ENCODE measurements at places on chromosomes 6 and 20.

DNA sequence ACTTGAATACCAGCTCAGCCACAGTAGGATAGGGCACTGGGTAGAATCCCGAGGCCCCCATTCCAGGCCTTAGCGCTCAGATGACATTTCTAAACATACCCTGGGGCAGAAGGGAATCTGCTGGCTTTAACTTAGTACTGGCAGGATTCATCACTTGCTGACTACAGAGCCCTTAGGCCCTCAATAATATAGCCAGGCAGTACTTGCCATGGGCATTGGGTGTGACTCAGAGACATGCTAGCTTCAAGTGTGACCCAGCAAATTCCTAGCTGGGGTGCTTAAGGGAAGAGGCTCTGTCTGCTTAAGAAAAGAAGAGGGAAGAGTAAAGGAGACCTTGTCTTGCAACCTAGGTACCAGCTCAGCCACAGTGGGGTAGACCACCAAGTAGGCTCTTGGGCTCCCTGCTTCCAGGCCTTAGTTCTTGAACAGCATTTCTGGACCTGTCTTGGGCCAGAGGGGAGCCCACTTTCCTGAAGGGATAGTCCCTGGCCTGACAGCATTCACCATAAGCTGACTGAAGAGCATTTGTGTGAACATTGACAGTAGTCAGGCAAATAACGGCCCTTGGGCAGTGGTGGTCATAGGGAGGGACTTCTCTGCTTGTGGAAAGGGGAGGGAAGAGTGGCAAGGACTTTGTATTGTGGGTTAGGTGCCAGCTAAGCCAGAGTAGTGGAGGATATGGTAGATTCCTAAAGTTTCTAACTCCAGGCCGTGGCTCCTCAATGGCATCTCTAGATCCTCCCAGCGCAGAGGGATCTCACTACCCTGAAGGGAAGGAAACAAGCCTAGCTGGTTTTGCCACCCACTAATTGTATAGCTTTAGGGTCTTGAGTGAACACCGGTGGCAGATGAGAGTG is 48.5 kb upstream of the HACE1 start:
- no peak for DNase-seq

- DNase-seq, result no peak
Observed at GRCh38 chr6:137820952-137821351, 46.1 kb upstream of the TNFAIP3 start.

DNA sequence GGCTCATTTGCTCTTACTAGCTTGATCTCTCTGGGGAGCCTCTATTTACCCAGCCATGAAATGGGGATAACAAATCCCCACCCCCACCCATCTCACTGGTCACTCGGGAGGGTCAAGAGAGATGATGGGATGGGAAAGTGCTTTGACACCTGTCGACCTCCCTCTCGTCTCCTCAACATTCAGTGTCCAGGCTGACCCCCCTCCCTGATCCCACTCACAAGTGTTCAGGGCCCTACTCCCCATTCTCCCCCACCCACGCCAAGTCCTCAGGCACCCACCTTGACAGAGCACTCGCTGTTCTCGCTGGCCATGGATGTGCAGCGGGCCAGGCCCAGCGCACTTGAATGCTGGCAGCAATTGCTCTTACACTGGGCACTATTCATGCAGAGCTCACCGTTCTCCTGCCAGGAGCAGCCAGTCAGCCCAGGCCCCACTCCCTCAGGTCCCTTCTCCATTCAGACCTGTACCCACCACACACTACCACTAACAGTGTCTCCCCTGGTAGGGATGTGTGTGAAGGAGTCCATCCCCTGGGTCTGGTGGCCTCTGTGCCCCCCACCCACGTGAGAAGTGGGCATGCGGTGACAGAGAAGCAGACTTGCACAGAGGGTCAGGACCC is 1.6 kb downstream of the CLPS start:
- no peak for DNase-seq

GRCh38 chr6:145214570-145214969 is 520.8 kb downstream of the EPM2A start:
- peak; percentile 39 for DNase-seq

GRCh38 chr20:5991623-5992441 is 41.4 kb downstream of the MCM8 start:
- no peak for DNase-seq

- DNase-seq, result no peak
Observed at GRCh38 chr6:20571261-20571660, 37.0 kb downstream of the CDKAL1 start.

GRCh38 chr20:63961664-63962425 is 5.6 kb upstream of the UCKL1 start:
- DNase-seq, result no peak

GRCh38 chr20:57573242-57573641 is 12.3 kb downstream of the PCK1 start:
- peak; percentile 22 for DNase-seq

DNA sequence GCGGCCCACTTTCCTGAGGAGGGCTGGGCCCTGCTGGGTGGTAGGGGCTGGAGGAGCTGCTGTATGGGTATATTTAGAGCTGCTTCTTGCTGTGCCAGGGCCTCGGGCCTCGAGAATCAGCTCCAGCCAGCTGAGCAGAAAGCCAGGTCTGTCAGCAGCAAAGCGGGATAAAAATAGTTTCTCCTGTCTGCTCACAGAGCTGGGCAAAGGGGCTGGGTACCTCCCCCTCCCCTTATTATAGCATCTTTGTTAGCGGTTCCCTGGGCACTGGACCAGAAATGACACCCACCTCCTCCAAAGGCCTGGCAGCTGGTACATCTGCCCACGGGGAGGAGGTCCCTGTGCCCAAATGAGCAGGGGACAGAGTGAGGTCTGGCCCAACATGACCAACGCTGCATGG is 6.0 kb downstream of the SCRT2 start:
- no peak for DNase-seq

- DNase-seq, result no peak
Observed at GRCh38 chr6:43054206-43054943, 724 bp upstream of the CUL7 start.

- no peak for DNase-seq
Observed at GRCh38 chr20:43323592-43323991, 133.9 kb upstream of the PTPRT start.

DNA sequence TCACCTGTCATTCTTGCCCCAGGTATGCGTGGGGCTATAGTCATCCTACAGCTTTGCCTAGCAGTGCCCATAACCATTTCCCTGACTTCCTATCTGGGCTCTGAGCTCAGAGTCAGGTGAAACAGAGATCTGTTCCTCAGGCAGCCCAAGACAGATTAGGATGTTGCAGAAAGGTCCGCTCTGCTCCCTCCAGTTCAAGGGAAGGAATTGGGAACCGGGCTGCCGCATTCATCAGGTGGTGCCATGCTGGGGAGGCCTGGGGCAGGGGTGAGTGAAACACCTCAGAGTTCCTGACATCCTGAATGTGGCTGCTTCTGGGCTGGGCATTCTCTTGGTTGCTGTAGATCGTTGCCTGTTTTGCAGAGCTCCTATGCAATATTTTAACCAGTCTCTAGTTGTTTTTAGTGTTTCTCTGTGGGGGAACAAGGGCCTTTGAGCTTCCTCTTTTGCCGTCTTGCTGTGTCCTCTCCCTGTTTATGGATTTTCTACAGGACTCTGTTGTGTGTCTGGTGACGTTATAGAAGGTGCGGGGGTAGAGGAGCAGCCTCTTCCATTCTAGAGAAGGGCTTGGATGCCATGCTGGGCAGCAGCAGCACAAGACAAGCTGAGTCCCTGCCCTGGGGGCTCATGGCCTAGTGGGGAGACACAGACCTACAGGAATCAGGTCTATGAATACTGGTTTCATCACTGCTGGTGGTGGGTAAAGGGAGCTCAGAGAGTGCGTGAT is 9.2 kb downstream of the ENTPD6 start:
- DNase-seq, result no peak

GRCh38 chr20:60269573-60270162 is 311.4 kb downstream of the CDH26 start:
- no peak for DNase-seq

DNA sequence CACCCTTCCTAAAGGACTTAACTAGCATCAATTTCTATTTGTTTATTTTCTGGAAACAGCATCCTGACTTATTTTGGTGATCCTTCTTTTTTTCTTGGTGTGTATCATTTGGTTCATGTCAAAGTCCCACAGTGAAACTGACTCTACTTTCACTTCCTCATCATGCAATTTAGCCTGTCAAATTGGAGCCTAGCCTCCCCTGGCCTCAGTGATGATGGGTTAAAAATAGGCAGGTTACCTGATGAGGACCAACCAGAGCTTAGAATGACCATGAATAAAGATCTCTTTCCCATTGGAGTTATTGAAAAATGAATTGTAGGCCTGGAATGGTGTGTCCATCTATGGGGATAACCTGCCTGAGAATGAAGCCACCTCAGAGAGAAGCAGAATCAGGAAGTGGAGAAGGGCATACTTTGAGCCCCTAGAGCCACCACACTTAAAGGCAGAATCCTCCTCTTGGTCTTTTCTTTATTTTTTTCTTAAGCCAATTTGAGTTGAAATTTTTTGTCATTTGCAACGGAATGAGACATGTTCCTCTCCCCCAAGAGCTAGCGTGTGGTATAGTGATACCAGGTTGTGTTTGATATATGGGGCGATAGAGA is 105.6 kb downstream of the BTBD3 start:
- no peak for DNase-seq

DNA sequence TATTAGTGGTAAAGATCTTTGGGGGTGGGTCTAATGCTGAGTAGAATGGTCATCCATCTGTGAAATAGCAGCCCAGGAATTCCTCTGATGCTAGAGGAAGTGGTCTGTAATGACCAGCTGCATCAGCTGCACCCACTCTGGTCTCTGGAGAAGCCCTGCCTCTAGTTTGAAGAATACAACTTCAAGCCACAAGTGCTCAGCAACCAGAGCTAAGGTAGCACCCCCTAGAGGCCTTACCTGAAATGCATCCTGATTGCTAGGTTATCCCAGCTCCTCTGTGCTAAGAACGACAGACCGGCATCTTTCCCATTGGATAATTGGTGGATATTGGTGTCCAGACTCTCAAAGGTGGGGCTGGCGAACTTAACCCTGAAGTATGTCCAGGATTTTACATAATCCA is 58.2 kb downstream of the DNAH8 start:
- DNase-seq, result no peak

GRCh38 chr6:142301651-142302391 is at the start of gene ADGRG6:
Gene ADGRG6 (plus strand): TSS chr6:142302007. CDS start chr6:142302330, 323 bp downstream.
- DNase-seq, result no peak

DNA sequence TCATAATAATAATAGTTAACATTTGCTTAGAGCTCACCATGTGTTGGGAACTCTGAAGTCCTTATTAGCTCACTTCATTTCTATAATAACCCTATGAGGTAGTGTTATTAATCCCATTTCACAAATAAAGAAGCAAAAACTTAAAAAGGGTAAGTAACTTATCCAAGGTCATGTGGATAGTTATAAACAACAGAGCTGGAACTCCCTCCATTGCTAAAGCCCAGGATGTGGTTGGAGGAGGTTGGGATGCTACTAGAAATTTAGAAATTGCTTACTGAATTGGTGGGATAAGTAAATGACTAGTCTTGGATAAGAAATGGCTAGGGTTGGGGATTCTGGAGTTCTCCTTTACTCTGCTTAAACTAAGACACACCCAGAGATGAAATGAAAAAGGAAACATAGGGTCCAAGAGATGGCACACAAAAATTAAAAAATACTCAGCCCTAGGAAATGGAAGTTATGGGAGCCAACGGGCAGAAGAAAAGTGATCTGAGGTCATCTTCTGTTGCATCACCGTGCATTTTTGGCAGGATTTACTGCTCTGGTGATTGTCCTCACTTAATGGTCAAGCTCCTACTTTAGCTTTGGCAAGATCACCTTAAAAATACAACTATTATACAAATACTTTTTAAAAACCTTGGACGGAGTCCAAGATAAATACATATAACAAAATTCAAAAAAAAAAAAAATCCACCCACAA is 7.7 kb upstream of the CLIC5 start:
- DNase-seq, result no peak

Data from NCI-H1436 (cell line).